ENCODE measurements at places on chromosomes 13 and 19. TPM values are rescaled to one million over a fixed set of nuclear protein-coding genes. Genes with fewer than 3 reads are reported as not detected.
A peak's percentile ranks its signal among the peaks of the same experiment; 100 is the strongest.

- H3K36me3 ChIP-seq = no peaks in the 10 kb centered on the region
- H3K4me3 ChIP-seq = no peak overlapping the region
- DNase-seq = no peak
- no peak overlapping the region for H3K27ac ChIP-seq
These were observed 19.5 kb upstream of the ALOX5AP start for GRCh38 chr13:30715837-30716236.

DNA sequence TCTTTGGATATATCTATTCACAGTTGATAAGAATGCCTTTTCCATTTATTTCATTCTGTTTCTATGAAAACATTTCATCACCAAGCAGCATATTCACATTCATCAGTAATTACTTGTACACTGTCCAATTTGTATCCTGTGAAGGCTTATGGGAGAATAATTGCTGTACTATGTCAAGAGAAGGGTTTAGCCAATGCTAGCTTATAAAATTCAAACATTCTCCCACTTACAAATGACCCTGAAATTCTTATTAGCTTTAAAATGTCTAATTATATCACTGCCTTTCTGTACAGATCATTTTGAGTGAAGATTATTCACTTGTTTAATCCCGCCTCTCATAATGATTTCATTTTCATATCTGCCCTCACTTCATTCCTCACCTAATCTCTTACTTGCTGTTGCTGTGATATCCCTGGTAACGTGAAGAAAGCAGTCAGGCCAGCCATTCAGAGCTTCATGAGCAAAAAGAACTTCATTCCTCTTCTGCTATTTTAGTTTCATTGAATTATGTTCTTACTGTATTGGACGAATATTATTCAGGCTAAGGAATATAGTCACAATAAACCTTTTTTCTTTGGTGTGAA, 778.7 kb downstream of the OLFM4 start:
- no peak for DNase-seq
- H3K27me3 ChIP-seq = no peaks in the 10 kb centered on the region
- no peak overlapping the region for H3K27ac ChIP-seq
- no peaks in the 10 kb centered on the region for H3K36me3 ChIP-seq
- no peak overlapping the region for H3K4me3 ChIP-seq
- no peaks in the 10 kb centered on the region for H3K4me1 ChIP-seq

DNA sequence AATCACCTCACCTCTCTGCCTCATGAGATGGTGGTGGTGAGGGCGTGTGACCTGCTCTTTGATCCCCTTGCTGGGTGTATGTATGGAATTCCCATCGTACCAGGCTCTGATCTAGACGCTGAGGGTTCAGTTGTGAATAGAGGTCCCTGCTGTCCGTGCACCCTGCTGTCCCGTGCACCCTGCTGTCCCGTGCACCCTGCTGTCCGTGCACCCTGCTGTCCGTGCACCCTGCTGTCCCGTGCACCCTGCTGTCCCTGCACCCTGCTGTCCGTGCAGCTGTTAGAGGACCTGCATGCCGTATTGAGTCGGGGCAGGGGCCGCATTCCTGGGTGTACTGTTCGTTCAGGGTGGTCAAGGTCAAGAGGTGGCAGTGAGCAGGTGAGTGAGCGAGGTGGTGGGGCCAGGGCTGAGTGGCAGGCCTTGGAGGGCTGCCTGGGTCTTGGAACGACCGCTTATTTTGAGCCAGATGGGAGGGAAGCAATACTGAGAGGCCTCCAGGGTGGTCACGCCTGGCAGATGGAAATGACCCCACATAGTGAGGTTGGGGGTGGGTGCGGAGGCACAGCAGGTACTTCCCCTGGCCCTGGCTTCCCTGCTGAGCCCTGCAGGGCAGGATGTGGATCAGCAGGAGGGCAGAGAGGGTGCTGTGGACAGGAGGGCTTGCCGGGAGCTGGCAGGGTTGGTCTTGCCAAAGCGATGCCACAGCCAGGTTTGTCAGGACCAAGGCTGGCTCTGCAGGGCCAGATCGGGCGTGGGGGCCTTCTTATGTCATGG, 4.6 kb upstream of the EPN1 start:
- peaks cover 68% of the 10 kb centered on the region for H3K36me3 ChIP-seq
- no peak overlapping the region for H3K4me3 ChIP-seq
- peaks cover 13% of the 10 kb centered on the region for H3K4me1 ChIP-seq
- no peak overlapping the region for H3K27ac ChIP-seq
- peak; percentile 100 for DNase-seq

The CABP5 gene
- not detected for total RNA-seq

Data from vagina (tissue), 2 donors.